ENCODE measurements at places on chromosomes 16 and 17.
A peak's percentile ranks its signal among the peaks of the same experiment; 100 is the strongest.

- no peak for DNase-seq
Measured at GRCh38 chr17:41140360-41141131, at the start of gene KRTAP4-6. Gene KRTAP4-6, minus strand, starts transcription at chr17:41140544. Its CDS starts 57 bp downstream, at chr17:41140487.

DNA sequence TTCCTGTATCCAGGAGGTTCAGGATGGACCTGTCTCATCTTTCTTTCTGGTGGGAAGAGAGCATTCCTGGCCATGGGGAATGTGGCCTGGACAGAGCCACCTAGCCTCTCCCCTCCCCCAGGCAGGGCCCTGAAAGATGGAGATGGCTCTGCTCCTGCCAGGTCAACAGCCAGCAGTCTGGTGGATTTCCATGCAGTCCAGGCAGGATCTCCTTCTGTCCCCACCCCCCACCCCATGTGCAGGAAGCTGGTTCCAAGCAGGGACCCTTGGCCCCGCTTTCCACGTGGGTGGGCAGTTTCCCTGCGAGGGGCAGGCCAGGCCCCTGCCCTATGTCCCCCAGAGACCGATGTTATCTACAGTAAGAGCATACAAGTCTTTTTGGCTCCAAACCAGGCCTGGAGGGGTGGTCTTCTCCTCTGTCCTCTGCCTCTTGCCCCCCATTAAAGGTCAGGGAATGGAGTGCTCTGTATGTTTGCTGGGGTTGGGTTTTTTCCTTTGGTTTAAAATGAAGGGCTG lies 240.5 kb downstream of the SEC14L1 start:
- no peak for DNase-seq

- DNase-seq = peak; percentile 85
Measured at GRCh38 chr17:76868176-76868668, at the start of gene MGAT5B. Gene MGAT5B, plus strand, starts transcription at chr17:76868404. Its CDS starts 626 bp downstream, at chr17:76869030.

- DNase-seq = no peak
Measured at GRCh38 chr17:6244796-6245195, 174.6 kb downstream of the WSCD1 start.

GRCh38 chr17:74919440-74920305 lies 3.4 kb downstream of the USH1G start:
- no peak for DNase-seq
